ENCODE measurements at places on chromosomes 13 and 19. TPM values are rescaled to one million over a fixed set of nuclear protein-coding genes. Genes with fewer than 3 reads are reported as not detected.

The RYR1 gene
- 1.5 TPM for total RNA-seq

The C13orf46 gene
- total RNA-seq = 0.20 TPM

The ZNF491 gene
- 2.1 TPM for total RNA-seq

The ATP1A3 gene
- total RNA-seq = 2.1 TPM

The STARD13 gene
- total RNA-seq = 4.6 TPM

The GPR18 gene
- total RNA-seq = not detected

DNA sequence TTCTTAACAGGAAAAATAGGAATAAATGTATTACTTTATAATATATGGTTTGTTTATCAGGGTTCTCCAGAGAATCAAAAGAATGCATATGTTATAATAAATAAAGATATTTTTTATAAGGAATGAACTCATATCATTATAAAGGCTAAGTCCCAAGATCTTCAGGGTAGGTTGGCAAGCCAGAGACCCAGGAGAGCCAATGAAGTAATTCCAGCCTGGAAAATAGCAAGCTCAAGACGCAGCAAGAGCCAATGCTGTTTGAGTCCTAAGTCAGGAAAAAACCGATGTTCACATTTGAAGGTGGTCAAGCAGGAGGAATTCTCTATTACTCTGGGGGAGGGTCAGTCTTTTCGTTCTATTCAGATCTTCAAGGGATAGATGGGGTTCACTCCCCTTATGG lies 490.0 kb downstream of the PCDH20 start:
- peaks cover 16% of the 10 kb centered on the region for H3K4me1 ChIP-seq
- DNase-seq = no peak
- H3K36me3 ChIP-seq = no peaks in the 10 kb centered on the region

DNA sequence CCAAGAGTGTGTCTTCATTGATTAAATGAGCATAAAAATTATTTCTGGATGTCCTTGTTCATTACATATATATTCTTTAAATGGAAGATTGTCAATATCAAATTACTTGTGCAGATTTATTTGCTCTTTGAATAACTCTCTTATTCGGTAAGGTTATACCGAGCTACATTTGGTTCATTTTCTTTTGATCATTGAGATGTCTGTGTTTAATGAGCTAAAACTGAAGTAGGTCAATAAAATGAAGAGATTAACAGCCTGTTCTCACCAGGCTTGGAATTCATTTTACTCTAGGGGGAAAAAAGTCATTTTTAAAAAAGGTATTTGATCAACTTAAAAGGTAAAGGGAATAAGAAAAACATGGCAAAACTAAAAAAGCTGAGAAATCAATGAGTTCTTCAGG lies 10.6 kb downstream of the GPC5 start:
- no peak overlapping the region for H3K27ac ChIP-seq
- no peaks in the 10 kb centered on the region for H3K36me3 ChIP-seq
- H3K27me3 ChIP-seq = no peaks in the 10 kb centered on the region

- DNase-seq = peak; percentile 55
- H3K36me3 ChIP-seq = peaks cover 26% of the 10 kb centered on the region
- H3K4me1 ChIP-seq = peaks cover 6% of the 10 kb centered on the region
- no peaks in the 10 kb centered on the region for H3K27me3 ChIP-seq
- H3K4me3 ChIP-seq = no peak overlapping the region
Observed at GRCh38 chr19:58397533-58398037, 2.1 kb downstream of the RNF225 start.

GRCh38 chr13:41199526-41199925 lies 5.2 kb upstream of the KBTBD7 start:
- H3K36me3 ChIP-seq = no peaks in the 10 kb centered on the region
- no peaks in the 10 kb centered on the region for H3K27me3 ChIP-seq
- no peaks in the 10 kb centered on the region for H3K4me1 ChIP-seq
- no peak overlapping the region for H3K27ac ChIP-seq
- H3K4me3 ChIP-seq = no peak overlapping the region

DNA sequence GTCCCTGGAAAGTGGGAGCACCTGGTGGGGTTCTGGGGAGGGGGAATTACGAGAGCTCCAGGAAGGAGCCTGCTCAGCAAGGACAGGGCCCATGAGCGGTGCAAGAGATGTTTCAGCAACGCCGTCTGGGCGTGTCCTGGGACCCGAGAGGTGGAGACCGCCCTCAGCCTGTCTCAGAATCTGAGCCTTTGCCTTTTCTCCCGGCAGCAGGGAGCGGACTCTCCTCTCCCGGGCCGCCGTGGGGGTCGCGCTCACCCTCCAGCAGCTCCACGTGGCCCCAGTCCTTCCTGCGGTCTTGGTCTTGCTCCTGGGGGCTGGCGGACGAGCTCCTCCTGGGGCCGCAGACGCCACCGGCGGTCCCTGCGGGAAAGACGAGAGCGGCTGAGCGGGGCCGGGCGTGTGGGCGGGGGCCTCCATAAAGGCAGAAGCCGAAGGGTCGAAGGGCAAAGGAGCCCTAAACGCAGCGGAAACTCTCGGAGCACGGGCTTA lies 714 bp downstream of the POLRMT start:
- DNase-seq = peak; percentile 87
- H3K4me1 ChIP-seq = peaks cover 2% of the 10 kb centered on the region
- H3K4me3 ChIP-seq = peak overlapping the region; percentile 99
- H3K36me3 ChIP-seq = peaks cover 27% of the 10 kb centered on the region
- peak overlapping the region; percentile 32 for H3K27ac ChIP-seq

DNA sequence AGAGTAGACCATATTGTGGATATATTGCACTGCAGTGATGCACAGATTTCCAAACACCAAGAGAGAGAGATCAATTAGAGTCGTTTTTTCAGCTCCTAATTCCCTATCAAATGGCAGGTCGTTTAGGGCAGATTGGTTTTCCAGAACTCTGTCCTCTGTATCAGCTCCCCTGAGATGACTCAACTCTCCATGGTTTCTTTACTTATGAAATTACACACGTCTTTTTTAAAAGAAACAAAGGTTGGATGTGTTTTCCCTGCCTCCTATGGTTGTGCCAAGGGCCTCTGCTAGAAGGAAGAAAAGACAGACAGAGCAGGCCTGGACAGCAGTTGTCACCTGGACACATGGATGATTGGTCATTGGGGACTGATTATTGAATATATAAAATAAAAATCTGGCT lies 478.1 kb upstream of the NBEA start:
- no peaks in the 10 kb centered on the region for H3K36me3 ChIP-seq
- no peaks in the 10 kb centered on the region for H3K4me1 ChIP-seq
- H3K4me3 ChIP-seq = no peak overlapping the region
- no peaks in the 10 kb centered on the region for H3K27me3 ChIP-seq
- H3K27ac ChIP-seq = no peak overlapping the region
- DNase-seq = no peak

GRCh38 chr13:37345869-37346268 lies 240.4 kb upstream of the CSNK1A1L start:
- H3K27me3 ChIP-seq = no peaks in the 10 kb centered on the region
- H3K36me3 ChIP-seq = no peaks in the 10 kb centered on the region
- no peak for DNase-seq
- peaks cover 4% of the 10 kb centered on the region for H3K4me1 ChIP-seq

- H3K4me1 ChIP-seq = peaks cover 3% of the 10 kb centered on the region
- peak overlapping the region; percentile 5 for H3K27ac ChIP-seq
- peak overlapping the region; percentile 72 for H3K4me3 ChIP-seq
- no peaks in the 10 kb centered on the region for H3K27me3 ChIP-seq
Observed at GRCh38 chr19:8001995-8002849, 3.2 kb downstream of the ELAVL1 start.

DNA sequence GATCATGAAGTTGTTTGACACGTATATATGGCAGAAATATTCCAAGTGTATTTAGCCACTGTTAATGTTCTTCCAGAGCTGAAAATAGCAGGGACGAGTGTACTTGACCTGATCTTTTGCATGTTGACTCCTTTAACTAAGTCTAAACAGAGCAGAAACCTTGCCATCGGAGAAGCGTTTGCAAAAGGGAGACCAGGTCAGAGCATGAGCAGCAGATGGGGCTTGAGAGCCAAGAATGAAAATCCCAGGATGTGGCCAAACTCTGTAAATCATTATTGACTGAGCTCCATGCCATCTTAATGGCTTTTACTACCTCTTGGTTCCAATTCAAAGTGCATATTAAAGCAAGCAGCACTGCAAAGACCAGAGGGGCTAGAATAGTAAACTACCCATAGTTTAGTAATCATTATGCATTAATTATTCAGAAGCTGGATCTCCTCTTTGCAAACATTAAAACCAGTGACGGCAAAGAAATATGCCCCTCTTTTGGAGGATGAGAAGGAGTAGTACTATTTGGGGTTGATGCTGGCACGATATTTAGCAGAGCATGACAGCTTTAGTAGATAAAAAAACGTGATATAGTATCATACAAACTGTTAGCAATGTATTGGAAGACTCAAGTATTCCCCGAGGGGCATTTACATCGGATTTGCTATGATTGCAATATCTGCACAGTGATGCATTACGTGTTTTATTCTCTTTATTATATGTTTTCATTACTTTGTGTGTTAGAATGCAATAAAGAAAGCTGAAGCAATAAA lies 55.7 kb downstream of the FAM216B start:
- no peaks in the 10 kb centered on the region for H3K27me3 ChIP-seq
- H3K27ac ChIP-seq = no peak overlapping the region
- H3K4me3 ChIP-seq = no peak overlapping the region
- no peaks in the 10 kb centered on the region for H3K36me3 ChIP-seq
- no peaks in the 10 kb centered on the region for H3K4me1 ChIP-seq

- peaks cover 78% of the 10 kb centered on the region for H3K27me3 ChIP-seq
- H3K4me1 ChIP-seq = no peaks in the 10 kb centered on the region
- DNase-seq = peak; percentile 91
Observed at GRCh38 chr19:43798546-43799409, 3.5 kb downstream of the LYPD5 start.

- H3K27me3 ChIP-seq = peaks cover 5% of the 10 kb centered on the region
- H3K4me1 ChIP-seq = no peaks in the 10 kb centered on the region
- H3K27ac ChIP-seq = no peak overlapping the region
- no peaks in the 10 kb centered on the region for H3K36me3 ChIP-seq
Observed at GRCh38 chr19:7769171-7769570, 6.1 kb downstream of the CLEC4M start.

GRCh38 chr13:24630851-24631620 lies 49.2 kb upstream of the ATP12A start:
- peak overlapping the region; percentile 49 for H3K27ac ChIP-seq
- DNase-seq = no peak
- H3K27me3 ChIP-seq = no peaks in the 10 kb centered on the region
- H3K4me3 ChIP-seq = no peak overlapping the region
- H3K36me3 ChIP-seq = no peaks in the 10 kb centered on the region
- no peaks in the 10 kb centered on the region for H3K4me1 ChIP-seq

DNA sequence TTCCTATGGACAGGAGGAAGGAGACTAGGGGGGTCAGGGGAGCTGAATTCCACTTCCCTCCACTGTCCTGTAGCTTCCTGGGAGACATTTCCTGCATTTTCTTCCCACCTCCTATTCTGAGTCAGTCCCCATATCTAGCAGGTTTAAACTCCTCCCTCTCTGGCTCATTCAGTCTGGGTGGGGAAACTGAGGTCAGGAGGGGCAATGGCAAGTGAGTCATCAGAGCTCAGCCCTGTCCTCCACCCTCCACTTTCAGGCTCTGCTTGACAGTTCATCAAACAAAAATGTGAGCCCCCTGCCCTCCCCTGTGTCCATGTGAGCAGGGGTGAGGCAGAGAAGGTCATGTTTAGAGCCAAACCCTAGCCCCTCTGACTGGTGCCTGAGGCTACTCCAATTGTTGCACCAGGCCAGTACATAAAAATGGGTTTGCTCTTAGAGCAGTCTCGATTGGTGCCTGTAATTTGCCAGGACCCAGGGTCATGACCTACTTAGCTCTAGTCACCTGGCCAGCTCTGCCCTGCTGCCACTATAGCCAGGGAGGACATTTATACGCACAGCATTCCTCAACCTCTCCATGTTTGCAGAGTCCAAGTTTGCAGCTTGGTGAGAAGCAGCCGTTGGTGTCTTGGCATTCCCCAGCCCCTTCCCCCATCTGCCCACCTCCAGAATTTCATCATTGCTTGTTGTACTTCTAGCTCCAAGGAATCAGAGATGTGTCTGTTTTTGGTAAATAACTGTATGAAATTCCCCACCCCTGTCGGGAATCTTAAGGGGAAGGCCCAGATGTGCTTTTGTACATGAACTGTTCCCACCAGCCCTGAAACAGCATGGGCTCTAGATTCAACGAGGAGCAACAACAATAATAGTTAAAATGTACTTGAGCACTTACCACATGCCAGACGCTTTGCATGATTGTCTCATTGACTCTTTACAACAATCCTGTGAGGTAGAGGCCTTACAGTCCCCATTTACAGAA lies 20.7 kb downstream of the SAMD4B start:
- no peak overlapping the region for H3K4me3 ChIP-seq
- H3K36me3 ChIP-seq = peaks cover 75% of the 10 kb centered on the region
- H3K27ac ChIP-seq = no peak overlapping the region
- no peak for DNase-seq
- no peaks in the 10 kb centered on the region for H3K4me1 ChIP-seq
- no peaks in the 10 kb centered on the region for H3K27me3 ChIP-seq

DNA sequence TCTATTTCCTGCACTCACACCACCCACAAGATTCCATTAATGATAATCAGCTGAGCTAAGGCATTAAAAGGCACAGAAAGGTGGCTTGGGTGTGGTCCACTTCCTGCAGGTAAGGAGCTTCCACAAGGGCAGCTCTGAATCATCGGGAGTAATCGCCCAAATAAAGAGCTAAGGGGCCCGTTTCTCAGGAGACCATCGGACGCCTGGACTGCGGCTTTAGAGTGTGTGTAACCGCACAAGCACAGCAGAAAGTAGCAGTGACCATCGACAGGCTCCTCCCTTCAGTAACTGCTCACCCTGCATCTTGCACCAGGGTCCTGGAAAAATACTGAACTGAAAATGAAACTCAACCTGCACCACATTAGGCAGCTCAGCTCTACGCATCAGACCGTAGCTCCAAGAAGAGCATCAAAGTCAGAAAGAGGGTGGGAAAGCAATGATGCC lies 6.0 kb downstream of the STK24 start:
- H3K4me1 ChIP-seq = peaks cover 2% of the 10 kb centered on the region
- H3K36me3 ChIP-seq = peaks cover 15% of the 10 kb centered on the region
- no peaks in the 10 kb centered on the region for H3K27me3 ChIP-seq
- no peak overlapping the region for H3K4me3 ChIP-seq

DNA sequence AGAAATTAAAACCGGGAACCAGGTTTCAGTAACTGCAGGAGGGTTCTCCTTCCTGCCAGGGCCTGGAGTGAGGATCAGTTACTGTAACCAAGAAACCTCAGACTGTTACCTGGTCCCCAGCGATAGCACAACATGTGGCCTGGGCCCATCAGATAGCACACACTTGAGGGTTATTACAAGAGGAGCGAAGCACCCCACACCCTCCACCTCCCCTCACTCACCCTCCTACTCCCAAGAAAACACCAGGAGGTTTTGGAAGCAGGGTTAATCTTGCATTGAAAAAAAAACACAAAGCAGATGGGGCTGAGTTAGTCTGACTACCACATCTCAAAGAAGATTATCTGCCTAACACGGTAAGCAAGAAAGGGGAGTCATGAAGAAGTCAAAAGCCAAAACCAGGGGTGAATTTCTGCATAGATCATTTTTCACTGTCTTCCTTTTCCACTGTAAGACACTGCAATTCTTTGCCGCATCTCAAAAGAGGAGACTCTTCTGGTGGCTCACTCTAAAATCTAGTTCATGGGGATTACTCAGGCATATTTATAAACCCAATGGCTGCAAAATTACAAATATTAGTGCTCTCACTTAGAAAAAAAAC lies 75.9 kb upstream of the DOCK9 start:
- DNase-seq = no peak
- H3K36me3 ChIP-seq = no peaks in the 10 kb centered on the region

- no peak overlapping the region for H3K4me3 ChIP-seq
- H3K36me3 ChIP-seq = peaks cover 77% of the 10 kb centered on the region
- peak; percentile 55 for DNase-seq
- H3K27ac ChIP-seq = no peak overlapping the region
Observed at GRCh38 chr19:16418597-16418962, 53.2 kb downstream of the EPS15L1 start.
